ENCODE measurements at places on chromosomes 2 and 18.

- no peak for DNase-seq
Measured at GRCh38 chr2:191359133-191359532, 113.9 kb downstream of the MYO1B start.

DNA sequence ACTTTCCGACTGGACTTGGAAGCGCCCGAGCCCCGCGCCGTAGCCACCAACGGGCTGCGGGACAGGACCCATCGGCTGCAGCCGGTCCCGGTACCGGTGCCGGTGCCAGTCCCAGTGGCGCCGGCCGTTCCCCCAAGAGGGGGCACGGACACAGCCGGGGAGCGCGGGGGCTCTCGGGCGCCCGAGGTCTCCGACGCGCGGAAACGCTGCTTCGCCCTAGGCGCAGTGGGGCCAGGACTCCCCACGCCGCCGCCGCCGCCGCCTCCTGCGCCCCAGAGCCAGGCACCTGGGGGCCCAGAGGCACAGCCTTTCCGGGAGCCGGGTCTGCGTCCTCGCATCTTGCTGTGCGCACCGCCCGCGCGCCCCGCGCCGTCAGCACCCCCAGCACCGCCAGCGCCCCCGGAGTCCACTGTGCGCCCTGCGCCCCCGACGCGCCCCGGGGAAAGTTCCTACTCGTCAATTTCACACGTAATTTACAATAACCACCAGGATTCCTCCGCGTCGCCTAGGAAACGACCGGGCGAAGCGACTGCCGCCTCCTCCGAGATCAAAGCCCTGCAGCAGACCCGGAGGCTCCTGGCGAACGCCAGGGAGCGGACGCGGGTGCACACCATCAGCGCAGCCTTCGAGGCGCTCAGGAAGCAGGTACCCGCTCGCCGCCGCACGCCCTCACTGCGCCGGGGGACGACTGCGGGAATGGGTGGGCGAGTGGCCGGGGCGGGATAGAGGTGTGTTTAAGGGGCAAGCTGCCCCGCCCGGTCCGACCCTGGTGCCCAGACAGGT, 713 bp downstream of the ATOH8 start:
- peak; percentile 72 for DNase-seq

GRCh38 chr2:231325826-231326225, 69.7 kb upstream of the B3GNT7 start:
- DNase-seq: no peak

GRCh38 chr2:204900910-204901309, 355.6 kb downstream of the PARD3B start:
- no peak for DNase-seq

DNA sequence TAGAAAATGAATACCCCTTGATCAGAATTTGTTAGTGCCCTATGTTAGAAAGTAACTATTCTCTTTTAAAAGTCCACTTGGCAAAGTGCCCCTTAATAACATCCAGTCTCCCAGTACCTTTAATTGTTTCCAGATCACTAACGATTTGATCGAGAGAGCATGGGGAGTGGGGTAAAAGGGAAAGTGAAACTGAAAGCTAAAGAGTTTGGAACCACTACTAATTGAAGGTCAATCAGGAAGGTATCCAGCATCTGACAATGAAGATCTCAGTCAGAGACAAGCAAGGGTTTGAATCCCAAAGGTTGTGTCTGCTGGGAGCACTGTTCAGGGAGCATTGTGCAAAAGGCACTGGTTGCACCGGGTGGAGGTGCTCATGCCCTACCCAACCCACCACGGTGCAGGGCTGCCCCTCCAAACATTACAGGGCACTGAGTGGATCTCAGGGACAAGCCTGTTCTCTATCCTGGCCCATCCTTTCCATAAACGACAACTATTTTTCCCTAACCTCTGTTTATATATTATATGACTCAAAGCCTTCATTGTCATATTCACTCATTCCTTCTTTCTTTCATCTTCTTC, 14.6 kb upstream of the RIT2 start:
- DNase-seq: no peak

DNA sequence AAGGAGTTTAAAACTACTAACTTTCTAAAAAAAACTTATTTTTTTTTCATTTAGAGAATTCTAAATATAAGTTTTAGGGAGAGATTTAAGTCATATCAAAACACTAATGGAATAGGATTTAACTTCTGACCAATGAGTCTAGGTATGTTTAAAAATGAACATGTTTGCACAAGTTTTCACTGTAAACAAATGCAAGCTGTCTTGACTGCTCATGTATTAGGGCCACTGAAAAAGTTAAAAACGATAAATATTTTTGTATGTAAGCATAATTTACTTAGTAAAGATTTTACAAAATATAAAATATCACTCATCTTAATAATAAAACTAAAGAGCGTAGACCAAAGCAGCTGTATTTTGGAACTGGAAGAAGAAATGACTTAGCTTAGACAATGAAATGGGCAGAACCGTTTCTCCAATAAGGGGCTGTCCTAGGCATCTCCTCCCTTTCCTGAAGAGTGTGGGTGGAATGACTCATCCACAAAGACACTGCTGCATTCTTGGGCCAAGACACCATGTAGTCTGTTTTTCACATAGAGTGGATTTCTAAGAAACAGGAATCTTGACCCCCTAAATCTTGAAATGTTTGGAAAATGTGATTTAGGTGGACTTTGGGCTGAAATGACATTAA, 118.8 kb downstream of the MEP1B start:
- DNase-seq: peak; percentile 11

- no peak for DNase-seq
Measured at GRCh38 chr2:109348671-109349502, 219.9 kb downstream of the SH3RF3 start.

GRCh38 chr2:8154270-8154669, 527.6 kb upstream of the ID2 start:
- DNase-seq: no peak

DNA sequence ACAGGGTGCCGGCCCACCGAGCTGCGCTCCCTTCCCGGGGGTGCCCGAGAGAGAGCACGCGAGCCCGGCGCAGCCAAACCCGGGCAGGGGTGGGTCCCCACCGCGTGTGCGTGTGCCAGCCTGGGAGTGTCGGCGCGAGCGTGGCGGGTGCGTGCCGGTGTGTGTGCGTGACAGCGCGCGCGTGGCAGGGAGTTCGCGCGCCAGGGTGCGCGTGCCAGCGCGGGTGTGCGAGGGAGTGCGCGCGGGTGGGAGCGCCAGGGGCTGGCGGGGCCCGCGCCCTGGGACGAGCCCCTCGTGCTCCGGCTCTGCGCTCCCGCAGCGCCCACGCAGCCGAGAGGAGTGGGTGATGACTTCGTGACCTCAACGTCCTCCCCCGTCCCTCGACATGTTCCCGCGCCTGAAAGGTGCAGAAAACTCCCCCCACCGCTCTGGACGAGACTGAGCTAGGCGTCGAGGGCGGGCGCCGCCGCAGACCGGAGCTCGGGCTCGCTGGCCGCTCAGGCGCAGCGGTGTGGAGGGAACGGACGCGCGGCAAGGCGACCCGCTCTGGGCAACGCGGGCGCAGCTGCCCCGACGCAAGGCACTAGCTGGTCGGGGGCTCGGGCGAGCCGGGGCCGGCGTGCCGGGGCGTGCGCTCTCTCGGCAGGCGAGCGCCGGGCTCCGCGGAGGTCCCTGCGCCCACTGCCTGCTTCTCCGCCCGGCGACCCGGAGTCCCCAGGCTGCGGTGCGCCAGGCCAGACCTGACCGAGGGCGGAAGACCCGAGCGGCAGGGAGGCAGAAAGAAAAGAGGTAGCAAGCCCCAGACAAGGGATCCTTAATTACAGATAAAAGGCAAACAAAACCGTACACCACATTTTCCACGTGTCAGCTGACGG, 582.8 kb downstream of the ZEB2 start:
- DNase-seq: peak; percentile 79

- peak; percentile 67 for DNase-seq
Measured at GRCh38 chr2:149038442-149039212, at the start of gene LYPD6B. Gene LYPD6B, plus strand, starts transcription at chr2:149038699. Its CDS starts 92,250 bp downstream, at chr2:149130949.

DNA sequence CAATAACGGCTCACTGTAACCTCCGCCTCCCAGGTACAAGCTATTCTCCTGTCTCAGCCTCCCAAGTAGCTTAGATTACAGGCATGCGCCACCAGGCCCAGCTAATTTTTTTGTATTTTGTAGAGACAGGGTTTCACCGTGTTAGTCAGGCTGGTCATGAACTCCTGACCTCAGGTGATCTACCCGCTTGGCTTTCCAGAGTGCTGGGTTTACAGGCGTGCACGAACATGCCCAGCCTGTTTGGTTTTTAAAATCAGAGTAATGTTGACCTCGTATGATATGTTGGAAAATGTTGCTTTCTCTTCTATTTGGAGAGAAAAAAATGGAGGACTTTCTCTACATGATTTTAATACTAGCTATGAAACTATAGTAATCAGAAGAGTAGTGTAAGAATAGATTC, 386.2 kb downstream of the PTH2R start:
- DNase-seq: no peak

- DNase-seq: no peak
Measured at GRCh38 chr2:2050446-2050845, 280.6 kb downstream of the MYT1L start.

- no peak for DNase-seq
Measured at GRCh38 chr2:125424266-125424785, 1231.6 kb upstream of the GYPC start.

- DNase-seq: peak; percentile 43
Measured at GRCh38 chr18:47996091-47996541, 65.7 kb upstream of the SMAD2 start.

DNA sequence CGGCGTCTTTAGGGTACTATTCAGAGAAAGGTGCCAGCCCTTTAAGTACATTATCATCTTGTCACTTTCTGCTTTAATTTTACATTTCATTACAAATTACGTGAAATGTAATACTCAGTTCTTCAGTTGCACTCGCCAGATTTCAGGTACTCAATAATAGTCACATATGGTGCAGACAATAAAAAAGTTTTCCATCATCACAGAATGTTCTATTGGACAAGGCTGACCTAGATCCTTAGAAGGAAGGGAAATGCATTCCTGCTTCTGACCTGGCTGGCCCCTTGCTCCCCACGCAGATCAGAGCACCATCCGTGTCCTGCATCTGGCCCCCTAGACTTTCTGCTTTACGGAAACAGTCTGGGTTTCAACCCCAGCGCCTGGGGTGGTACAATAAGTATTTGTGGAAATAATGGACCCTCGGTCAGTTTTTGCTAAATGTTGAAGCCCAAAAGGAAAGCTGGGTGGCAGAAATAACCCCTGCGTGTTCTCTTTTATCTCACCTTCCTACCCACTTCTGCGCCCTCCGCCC, 681 bp upstream of the C2orf72 start:
- no peak for DNase-seq

DNA sequence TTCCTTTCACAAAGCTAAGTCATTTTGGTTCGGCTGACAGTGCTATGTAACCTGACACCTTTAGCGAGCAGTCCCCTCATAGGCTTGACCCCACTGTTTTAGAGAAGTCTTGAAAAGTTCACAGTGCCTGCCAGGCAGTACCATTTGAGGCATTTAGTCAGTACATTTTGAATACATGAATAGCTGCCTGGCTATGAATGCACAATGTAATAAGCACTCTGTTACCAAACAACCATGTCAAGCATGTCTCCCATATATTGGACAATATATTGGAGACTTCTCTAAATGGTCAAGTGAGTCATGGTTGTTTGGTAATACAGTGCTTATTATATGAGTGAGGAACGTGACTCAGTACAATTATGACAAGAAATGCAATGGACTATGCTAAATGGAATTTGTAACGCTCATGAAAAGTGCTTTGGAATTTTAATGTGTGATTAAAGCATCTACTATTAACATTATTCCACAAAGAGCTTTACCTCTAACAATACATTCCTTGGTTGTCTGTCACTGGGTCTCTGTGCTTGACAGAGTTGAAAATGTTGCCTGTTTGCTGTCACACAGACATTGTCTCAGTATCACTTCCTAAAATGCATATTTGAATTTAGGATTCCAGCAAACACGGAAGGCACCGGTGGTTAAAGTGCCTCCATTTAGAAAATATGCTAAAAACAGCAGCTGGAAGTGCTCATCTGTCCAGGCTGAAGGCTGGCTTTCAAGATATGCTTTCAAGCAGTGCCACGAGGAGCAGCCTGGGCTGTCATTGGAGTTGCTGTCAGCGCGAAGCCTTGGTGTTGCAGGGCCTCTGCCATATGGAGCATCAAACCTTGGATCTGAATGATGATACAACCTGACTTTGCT, 458.6 kb downstream of the FBXO15 start:
- peak; percentile 15 for DNase-seq

GRCh38 chr2:112075490-112076260, 20.6 kb downstream of the TMEM87B start:
- DNase-seq: no peak

DNA sequence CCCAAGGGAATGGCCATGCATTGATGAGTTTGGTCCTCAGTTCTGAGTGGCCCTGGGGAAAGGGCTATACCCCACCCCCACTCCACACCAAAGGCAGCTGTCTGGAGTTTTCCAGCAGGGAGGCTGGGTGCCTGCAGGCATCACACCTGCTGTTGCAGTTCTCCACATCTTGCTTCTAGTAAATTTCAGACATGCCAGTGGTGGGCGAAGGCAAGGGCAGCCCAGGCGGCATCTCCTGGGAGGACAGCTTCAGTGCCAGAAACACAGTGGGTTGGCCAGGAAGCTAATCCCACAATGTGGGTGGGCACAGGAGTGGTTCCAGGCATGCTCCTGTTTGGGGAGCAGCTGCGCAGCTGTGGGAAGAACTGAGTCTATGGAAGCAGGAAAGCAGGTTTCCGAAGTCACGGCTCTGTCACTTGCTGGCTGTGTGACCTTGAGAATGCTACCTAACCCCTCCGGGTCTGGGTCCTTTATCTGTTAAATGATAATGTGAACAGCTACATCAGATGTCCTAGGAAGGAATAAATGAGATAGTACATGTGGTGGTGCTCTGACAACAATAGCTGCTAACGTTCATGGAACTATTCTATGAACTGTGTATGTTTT, 84.6 kb upstream of the SPTBN1 start:
- no peak for DNase-seq

GRCh38 chr18:79315596-79315995, 80.1 kb upstream of the NFATC1 start:
- no peak for DNase-seq

GRCh38 chr2:28425464-28425835, 32.8 kb downstream of the FOSL2 start:
- DNase-seq: no peak

DNA sequence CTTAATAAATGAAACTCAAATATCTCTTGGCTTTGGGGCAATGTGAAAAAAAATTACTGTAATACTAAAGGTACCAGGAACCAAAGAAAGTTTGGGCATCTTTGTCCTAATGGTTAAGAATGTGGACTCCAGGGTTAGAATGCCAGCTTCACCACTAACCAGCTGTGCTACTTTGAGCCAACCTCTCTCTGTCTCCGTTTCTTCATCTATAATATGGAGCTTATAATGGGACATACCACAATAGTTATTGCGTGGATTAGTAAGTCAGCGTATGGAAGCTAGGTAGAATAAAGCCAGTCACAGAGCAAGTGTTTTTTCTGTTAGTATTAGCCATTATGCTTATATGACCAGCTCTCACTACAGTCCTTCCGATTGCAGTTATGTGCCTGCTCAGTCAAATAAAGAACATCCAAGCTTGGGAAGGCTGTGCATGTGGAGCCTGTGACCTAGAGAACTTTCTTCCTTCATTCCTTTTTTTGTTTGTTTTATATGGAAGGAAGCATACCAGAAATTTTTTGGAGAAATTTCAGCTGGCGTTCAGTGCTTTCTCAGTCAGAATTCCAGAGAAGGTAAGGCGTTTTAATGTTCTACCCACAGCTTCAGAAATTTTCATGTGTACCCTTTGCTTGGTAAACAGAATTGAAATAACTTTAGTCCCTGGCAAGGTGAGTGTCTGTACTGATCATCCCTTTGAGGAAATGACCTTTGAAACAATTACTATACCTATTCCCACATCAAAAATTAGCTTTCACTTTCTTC, 114.0 kb upstream of the RND3 start:
- no peak for DNase-seq

Measured in ELF-1 (cell line).